Pulmonary artery endothelial cell (primary cell): ENCODE measurements at places on chromosomes 3 and 15.

DNA sequence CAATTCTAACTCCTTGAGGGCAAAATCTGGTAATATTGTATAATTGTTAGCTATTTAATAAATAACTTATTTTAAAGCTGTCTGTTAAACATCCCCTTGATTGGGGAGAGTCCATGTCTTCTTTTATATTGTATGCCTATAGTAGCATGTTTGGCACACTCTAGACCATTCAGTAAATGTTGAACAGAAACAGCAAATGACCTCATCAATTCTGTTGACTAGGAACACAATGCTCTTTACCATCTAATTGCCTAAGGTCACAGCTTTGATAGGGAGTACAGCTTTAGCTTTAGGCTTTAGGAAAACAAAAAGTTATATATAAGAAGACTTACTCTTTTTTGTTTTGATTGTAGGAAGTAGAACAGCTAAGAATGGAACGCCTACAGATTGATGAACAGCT, 27.0 kb downstream of the DNAJC19 start:
- DNase-seq: no peak

DNA sequence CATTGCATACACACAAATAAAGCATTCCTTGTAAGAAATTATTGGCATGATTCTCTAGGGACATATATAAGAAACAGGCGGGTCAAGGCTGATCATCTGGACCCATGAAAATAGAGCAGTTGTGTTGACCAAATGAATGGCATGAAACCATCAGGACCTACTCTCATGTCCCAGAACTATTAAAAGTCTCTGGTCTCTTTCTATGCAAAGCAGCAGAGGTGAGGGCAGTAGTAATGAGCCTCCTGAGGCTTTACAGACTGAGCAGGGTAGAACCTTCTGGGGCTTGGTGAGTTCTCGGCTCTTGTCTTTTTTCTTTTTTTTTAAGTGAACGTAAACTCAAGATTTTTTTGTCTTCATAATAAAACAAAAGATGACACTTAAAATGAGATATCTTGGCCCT, 9.3 kb downstream of the GLDN start:
- no peak for DNase-seq

- DNase-seq: no peak
Measured at GRCh38 chr3:170350515-170351413, 6.8 kb upstream of the SKIL start.

DNA sequence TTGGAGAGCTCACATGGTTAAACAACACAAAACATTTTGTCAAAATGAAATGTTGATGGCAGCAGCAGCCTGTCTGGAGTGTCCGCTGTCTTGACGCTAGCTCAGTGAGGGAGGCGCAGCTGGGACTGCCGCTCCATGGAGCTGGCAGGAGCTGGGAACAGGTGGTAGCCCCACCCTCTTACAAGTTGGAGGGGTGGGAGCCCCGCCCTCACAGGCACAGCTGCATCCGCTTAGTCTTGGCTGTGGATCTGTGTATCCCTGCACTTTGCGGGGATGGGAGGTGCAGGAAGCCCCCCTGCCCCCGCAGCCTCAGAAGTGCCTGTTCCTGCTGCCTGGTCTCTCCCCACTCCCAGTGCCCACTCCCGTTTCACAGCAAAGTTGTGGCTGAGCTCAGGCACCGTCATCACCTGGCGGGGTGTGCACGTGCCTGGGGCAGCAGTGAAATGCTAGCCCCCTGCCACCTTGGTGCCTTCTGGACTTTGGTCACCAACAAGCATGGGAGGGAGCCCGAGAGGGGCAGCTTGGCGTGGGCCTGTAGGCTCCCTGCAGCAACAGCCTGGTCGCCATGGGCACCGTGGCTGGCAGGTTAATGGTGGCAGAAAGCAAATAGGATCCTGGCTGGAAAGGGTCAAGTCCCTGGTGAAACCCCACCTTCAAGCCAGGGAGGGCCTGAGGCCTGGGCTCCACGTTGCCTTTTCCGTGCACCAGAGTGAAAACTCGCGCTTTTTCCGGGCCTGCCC, 53.8 kb upstream of the CADM2 start:
- DNase-seq: no peak

DNA sequence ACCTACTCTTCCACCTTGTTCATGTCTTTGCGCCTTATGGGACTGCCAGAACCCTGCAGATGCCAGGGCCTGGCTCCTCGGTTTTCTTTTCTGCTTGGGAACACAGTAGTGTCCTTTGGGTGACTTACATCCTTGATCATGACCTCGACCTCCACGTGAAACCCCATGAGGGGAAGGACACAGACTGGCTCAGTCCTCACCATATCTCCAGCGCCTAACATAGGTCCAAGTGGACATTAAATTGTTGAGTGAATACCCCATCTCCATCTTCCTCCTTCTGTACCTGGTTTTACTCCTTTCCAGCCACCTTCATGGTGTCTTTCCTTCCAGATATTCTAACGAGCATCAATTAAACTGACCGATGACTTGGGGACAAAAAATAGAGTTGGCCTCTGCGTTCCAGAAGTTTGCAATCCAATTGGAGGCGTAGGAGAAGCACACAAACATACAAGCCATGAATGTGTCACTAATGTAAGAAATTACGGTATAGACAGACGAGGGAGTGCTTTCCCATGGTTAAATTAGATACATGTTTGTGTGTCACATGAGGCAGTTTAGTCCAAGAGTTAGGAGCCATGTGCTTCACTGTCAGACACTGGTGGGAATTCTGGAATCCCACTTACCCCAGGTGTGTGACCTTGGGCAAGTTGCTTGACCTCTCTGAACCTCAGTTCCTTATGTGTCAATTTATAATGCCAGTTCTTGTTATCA, 907 bp upstream of the HERC1 start:
- DNase-seq: no peak

GRCh38 chr3:50170689-50171088, 15.6 kb downstream of the SEMA3F start:
- peak; percentile 84 for DNase-seq

GRCh38 chr15:42171122-42171521, 14.7 kb upstream of the PLA2G4F start:
- DNase-seq: no peak

DNA sequence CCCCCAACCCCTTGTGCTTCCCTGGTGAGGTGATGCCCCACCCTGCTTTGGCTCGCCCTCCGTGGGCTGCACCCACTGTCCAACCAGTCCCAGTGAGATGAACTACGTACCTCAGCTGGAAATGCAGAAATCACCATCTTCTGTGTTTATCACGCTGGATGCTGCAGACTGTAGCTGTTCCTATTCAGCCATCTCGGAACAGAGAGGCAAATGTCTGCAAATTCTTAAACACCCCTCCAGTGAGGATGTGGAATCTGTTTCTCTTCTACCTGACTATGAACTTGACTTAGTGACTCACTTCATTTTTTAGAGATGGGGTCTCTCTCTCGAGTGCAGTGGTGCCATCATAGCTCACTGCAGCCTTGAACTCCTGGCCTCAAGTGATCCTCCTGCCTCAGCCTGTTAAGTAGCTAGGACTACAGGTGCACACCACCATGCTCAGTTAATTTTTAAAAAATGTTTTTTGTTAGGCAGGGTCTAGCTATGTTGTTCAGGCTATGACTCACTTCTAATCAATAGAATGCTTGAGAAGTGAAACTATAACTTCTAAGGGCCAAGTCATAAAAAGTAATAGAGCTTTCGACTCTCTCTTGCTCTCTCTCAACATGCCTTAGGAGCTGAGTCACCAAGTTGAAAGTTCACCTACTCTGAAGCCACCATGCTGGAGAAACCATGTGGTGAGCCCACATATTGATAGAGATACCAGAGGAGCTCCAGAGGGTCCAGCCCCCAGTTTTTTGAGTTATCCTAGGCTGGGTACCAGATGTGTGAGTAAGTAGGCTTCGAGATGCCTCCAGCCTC, 11.5 kb upstream of the PARP14 start:
- no peak for DNase-seq

DNA sequence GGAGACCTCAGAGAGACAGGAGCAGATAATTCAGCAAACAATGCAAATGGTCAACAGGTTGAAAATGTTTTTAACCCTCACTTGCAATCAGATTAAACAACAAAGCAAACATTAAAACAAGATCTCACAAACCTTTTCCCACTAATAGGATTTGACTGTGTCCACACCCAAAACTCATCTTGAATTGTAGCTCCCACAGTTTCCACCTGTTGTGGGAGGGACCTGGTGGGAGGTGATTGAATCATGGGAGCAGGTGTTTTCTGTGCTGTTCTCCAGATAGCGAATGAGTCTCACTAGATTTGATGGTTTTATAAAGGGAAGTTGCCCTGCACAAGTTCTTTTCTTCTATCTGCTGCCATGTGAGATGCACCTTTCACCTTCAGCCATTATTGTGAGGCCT, 1.3 kb upstream of the LYSMD4 start:
- DNase-seq: no peak

- DNase-seq: no peak
Measured at GRCh38 chr3:66312039-66312438, 91.2 kb downstream of the SLC25A26 start.

GRCh38 chr15:58694641-58695398, 54.7 kb downstream of the ADAM10 start:
- no peak for DNase-seq

GRCh38 chr15:76328106-76328696, 8.4 kb upstream of the ISL2 start:
- DNase-seq: no peak

DNA sequence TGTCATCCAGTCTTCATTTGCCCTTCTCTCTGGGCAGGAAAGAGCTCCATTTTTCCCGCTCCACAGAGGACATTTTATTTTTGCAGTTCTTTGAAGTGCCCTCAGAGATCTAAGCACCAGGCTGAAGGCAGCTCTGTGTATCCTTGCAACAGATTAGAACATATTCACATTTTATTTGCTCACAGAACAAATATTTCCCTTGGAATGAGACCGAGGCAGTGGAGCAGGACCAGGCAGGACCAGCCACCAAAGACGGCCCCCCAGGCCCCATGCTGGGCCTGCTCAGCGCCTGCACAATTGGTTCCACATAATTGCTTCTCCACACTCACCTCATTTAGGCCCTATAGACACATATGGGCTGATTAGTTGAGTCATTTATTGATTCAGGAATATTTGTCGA, 15.7 kb upstream of the ETV5 start:
- no peak for DNase-seq

DNA sequence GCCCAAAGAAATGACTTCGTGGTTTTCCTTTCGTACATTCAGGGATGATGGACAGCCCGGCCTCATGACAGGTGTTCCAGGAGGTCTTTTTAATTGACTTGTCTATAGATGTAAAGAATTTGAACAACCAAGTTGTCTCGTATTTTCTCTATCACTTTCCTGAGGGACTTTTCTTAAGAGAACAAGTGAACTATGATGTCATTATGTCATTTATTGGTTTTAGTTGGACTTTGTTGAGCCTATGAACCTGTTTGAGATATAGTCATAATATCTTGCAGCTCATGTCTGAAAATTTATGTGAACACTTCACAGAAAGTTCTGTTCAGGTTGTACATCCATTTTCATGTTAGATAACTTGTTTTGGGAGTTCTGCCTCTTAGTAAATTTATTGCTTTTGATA, 89.2 kb downstream of the RBMS3 start:
- DNase-seq: no peak

GRCh38 chr3:62445275-62445674, 71.9 kb upstream of the FEZF2 start:
- no peak for DNase-seq

- DNase-seq: no peak
Measured at GRCh38 chr15:96209285-96209735, 121.2 kb upstream of the NR2F2 start.

DNA sequence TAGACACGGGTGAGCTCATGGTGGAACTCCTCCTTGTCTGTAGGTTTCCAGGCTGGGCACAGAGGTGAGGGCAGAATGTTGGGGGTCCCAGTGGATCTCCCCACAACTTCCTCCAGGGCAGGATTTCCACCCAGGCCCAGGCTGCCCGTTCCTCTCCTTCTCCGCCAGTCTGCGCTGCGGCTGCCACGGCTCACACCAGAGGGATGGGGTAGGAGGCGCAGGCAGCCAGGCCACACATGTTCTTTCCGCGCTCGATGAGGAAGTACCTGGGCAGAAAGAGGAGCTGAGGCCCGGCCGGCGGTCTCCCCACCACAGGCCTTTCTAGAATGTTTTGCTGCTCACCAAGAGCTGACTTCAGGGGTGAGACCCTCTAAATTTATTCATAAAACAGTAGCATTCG, 22.9 kb downstream of the CTSH start:
- DNase-seq: no peak

- DNase-seq: no peak
Measured at GRCh38 chr3:27024493-27024892, 344.7 kb downstream of the NEK10 start.

- DNase-seq: no peak
Measured at GRCh38 chr3:101009386-101009785, 16.2 kb upstream of the ABI3BP start.

DNA sequence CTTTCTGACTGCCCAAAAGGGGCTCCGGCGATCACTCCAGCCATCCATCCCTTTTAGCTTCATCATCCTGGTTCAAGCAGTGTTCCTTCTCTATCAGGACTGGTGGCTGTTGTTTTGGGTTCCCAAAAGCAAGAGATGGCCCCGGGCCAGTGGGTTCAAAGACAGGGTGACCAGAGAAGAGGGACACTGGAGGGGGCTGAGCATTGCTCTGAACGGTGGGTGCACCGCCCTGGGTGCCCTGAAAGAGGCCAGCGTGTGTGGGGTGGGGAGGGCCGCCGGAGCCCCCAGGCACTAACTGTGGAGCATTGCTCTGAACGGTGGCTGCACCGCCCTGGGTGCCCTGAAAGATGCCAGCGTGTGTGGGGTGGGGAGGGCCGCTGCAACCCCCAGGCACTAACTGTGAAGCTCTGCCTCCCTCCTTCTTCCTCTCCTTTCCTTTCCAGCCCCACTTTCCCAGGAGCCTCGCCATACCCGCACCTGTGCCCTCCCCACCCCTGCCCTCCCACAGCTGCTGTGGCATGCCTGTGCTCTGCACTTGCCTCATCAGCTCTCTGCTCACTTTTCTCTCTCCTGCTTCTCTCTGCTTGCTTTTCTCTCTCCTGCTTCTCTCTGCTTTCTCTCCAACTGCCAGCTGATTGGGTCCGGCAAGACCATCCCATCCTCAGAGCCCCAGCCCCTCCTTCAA, 37.4 kb upstream of the OR4F6 start:
- DNase-seq: no peak

- DNase-seq: no peak
Measured at GRCh38 chr15:38609097-38609738, 44.6 kb upstream of the RASGRP1 start.

DNA sequence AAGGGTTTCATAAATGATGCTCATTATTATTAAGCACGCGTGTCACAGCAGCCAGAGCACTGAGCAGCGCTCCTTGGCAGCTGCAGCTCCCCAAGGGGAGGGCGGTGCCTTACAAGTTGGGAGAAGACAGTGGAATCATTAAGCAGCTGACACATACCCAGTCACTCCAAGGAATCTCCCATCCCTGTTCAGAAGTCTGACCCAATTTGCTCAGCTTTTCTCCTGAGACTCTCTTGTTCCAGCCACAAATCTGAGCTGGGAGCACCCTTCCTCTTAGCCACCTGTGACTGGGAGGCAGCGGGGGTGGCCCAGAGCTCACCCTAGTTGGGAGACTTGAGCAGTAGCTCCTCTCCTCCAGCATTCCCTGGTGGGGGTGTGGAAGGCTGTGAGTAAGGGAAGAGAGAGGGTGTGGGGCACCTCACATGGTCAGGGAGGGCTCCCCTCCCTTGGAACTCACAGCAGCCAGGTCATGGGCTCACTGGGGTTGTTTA, 64.3 kb downstream of the DUT start:
- no peak for DNase-seq
